Occipital lobe (tissue), 3 donors: ENCODE measurements at places on chromosomes 12 and 14.

GRCh38 chr14:71498212-71498611 is 434.0 kb upstream of the RGS6 start:
- DNase-seq: no peak

DNA sequence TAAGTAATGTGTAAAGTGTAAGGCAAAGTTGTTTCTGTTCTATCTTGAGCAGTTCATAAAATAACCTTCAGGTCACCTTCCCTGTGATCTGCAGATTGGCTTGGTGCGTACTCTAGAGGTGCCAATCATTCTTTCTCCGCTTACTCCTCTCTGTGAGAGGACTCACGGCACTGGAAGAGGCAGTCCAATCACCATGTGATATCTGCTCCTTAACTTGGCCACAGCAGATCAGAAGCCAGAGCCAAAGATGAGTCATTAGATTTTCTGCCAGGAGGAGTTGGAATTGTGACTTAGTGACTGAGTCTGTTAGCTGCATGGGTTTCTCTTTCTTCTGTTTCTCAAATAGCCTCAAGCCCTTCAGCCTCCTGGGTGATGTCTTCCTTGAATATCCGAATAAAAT is 165.5 kb downstream of the SLC41A2 start:
- DNase-seq: no peak

GRCh38 chr12:68591734-68592418 is 18.8 kb upstream of the RAP1B start:
- no peak for DNase-seq

DNA sequence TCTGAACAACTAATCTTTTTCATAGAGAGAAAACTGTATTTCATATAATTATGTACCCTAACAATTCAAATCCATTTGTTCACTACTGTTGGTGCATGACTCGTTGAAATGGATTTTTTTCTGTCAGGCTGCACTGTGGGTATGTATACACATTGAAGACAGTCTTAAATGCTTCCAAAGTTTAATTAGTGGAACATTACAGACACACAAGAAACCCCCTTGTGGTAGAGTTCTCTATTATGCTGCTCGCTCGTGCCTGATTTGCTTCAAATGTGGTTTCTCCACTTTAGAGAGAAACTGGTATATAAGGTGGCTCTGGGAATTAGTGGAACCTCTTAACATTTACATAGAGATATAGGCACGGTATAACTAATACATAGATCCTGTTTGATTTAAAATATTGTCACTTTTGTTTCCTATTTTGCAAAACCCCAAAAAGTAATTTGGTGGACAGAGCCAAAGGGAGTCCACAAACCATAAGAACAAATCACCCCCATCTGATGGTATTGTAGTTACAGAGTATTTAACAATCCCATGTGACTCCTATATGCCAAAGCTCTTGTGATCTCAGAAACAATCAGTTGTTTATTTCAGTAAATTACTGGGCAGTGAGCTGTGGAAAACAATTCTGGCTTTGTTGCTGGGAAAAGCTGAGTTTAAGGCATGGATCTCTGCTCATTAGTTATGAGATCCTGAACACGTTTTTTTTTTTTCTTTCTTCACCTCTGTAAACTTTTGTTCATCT is 159.5 kb downstream of the BRMS1L start:
- DNase-seq: no peak

GRCh38 chr12:119842380-119842779 is 34.7 kb downstream of the CIT start:
- no peak for DNase-seq

DNA sequence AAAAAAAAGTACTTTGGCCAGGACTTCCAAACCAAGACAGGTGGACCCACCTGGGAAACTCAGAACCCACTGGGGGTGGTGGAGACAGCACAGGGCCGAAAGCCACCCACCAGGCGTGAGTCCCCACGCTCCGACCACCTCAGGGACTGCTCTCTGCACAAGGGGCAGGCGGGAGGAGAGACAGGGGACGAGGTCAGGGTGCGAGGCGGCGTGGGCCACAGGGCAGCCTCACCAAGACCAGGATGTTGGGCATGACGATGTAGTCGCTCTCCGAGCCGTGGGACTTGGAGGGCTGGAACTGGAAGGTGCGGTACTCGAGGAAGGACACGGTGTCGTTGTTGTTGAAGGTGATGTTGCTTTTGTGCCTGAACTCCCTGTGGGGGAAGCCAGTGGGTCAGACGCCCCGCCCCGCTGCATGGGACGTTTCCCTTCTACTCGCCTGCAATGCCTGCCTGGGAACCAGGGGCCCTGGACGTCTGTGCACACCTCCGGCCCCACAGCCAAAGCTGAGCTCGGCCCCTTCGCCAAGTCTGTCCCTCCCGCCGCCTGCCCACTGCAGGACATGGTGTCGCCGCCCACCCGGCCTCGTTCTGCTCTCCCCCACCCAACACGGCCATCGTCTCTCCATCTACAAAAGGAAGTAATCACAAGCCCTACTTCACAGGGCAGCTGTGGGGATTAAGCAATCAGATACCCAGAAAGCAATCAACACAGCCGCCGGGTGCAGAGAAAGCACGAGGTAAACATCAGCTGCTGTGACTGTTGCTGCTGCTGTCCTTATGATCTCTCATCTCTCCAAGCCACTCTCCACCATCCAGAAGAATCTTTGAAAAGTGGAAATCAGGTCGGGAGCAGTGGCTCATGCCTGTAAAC is 48.7 kb downstream of the SCARB1 start:
- no peak for DNase-seq

- DNase-seq: no peak
These were observed 9.3 kb downstream of the ISCU start for GRCh38 chr12:108571609-108572165.

GRCh38 chr14:63438065-63438757 is 105.0 kb downstream of the PPP2R5E start:
- DNase-seq: peak; percentile 23

- DNase-seq: no peak
These were observed 68.1 kb upstream of the HECTD1 start for GRCh38 chr14:31275731-31276130.

DNA sequence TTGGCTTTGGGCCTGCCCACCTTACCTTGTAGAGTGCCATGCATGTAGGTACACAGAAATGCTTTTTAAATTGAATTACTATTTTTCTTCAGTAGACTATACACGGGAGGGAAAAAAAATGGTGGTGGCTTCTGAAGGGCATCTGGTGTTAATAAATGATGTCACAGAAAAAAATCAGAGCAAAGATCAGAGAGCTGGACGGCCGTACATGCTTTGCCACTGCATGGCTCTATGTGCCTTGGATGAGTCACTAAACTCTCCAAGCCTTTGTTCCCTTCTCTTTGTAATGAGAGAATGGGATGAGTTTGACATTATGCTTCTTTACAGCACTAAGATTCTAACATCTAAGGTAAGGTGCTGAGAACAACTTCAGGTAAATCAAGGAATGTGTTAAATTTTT is 376.4 kb upstream of the DDHD1 start:
- DNase-seq: no peak

GRCh38 chr12:119399301-119399700 is 64.8 kb downstream of the CCDC60 start:
- DNase-seq: no peak

- no peak for DNase-seq
These were observed 6.6 kb downstream of the ZNF219 start for GRCh38 chr14:21091821-21092272.

DNA sequence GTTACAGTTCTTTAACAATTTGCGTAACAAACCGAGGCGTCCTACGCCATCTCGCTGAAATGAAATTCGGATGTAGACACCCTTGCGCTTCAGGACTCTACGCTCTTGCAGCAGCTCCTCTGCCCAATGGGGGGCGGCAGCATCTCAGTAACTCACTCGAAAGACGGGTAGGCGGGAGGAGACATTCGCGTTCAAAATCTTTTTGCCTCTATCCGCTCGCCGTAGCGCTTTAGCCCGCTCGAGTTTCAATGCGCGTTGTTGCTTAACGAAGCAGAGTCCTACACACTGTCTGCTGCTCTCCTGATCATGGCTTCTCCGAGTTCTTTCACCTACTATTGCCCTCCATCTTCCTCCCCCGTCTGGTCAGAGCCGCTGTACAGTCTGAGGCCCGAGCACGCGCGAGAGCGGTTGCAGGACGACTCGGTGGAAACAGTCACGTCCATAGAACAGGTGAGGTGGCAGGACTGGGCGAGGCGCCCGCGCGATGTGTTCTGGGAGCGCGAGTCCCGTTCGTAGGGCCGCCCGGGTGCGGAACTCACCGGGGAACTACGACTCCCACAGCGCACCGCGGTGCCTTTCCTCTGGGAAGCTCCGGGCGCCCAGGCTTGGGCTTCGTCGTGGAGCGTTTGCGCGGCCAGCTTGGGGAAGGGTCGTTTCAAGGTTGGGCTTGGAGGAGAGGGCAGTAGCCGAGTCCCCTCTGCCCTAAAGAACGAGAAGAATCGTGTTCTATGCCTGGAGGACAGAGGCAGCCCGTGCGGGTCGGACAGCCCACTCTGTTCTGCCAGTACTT is at the start of gene FNTB:
Gene FNTB (plus strand): TSS at position 248 of the 790 bp plus-strand sequence. CDS start 59 bp downstream, at position 307.
- peak; percentile 92 for DNase-seq

GRCh38 chr12:113422886-113423669 is 898 bp downstream of the SDSL start:
- DNase-seq: no peak

GRCh38 chr14:68691031-68691791 is 101.7 kb downstream of the ZFP36L1 start:
- peak; percentile 41 for DNase-seq

- no peak for DNase-seq
These were observed 92.5 kb downstream of the VCPKMT start for GRCh38 chr14:50023671-50024490.

- no peak for DNase-seq
These were observed 177.1 kb upstream of the PARP11 start for GRCh38 chr12:4050340-4050739.

DNA sequence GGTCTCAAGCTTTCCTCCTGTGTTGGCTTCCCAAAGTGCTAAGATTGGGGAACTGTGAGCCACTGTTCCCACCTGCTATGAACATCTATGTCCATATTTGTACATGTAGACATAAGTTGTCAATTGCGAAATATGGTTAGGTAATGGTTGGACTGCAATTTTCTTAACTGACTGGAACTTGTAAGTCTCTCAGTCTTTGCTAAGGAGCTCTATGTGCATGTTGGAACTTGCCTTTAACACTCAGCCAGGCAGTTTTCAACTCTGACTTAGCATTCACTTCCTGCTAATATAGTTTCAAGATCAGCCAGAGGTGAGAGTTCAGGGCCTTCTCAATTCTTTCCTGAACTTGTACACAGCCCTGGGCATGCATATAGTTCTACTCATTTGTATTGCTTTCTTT is 44.5 kb upstream of the EEA1 start:
- no peak for DNase-seq

DNA sequence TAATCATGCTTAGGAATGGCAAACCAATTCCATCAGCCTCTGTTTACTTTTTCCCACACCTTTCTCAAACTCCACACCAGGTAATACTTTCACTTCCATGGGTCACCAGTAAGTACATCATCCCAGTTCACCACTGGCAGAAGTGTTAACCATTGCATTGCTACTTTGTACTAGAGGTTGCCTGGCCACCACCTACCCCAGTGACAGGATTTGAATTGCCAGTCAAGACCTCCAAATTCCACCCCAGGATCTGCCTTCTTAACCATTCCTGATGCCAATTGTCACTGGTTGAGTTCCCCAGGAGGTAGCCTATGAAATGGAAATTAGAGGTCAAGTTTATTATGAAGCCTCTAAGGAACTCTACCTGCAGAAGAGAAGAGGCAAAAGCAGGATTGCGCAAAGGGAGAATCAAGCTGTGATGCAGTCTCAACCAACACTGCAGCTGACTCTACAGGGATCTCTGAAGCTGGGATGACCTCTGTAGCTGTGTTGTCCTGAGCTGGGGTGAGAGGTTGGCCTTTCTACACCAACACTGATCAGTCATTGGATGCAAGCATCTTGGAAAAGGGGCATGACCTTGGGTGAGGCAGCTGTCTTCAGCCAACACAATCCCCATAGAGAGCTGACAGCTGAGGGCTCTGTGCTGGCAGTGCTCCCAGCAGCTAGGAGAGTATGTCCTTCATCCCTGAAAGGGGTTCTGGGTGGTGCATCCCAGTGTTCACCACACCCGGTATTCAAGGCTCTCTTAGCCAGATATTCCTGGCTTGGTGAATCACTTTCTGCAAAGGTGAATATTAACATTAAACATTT is 37.0 kb upstream of the HMGA2 start:
- no peak for DNase-seq

DNA sequence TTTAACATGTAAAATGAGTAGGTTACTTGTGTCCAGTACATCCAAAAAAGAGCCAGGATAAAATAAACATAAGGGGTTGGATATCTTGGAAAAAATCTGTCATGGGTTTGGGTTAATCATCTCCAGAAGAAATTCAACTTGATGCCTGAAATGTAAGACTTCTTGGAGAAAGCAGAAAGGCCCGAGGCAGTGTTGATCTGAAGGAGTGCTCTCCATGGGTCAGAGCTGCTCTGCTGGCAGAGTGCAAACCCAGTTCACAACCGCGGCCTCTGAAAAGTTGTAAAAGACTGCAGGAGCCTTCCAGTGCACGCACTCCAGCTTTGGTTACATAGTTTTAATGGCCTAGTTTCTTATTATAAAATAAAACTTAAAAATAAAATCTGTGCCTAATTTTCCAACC is 97.3 kb upstream of the ALX1 start:
- no peak for DNase-seq

DNA sequence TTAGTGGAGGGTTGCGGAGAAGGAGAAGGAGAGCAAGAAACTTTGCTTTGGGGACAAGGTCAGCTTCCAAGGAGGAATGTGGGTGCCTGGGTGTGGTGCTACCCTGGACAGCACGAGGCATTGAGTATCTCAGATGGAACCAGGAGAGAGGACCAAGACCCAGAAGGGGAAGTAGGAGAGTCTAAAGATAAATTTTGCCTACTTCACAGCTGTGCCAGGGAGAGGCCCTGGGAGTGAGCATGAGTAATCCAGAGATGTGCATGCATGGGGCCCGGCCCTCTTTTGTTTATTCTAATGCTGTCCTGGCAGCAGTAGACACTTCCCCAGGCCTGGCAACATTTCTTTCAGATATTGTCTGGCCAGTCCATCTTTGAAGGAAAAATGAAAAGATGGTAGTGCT is 49.5 kb upstream of the GNPNAT1 start:
- peak; percentile 9 for DNase-seq
